SHP77 treated with DMSO at 0.1 percent for 48 hours (cell line): ENCODE measurements at places on chromosomes 5 and 9.

DNA sequence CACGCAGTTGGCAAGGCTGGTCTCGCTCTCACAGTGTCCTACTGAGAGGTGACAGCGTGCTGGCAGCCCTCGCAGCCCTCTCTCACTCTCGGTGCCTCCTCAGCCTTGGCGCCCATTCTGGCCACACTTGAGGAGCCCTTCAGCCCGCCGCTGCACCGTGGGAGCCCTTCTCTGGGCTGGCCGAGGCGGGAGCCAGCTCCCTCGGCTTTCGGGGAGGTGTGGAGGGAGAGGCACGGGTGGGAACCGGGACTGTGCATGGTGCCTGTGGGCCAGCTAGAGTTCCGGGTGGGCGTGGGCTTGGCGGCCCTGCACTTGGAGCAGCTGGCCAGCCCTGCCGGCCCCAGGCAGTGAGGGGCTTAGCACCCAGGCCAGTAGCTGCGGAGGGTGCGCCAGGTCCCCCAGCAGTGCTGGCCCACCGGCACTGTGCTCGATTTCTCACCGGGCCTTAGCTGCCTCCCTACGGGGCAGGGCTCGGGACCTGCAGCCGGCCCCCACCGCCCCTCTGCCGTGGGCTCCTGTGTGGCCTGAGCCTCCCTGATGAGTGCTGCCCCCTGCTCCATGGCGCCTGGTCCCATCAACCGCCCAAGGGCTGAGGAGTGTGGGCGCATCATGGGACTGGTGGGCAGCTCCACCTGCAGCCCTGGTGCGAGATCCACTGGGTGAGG, 15.7 kb upstream of the RNF180 start:
- DNase-seq, result no peak

DNA sequence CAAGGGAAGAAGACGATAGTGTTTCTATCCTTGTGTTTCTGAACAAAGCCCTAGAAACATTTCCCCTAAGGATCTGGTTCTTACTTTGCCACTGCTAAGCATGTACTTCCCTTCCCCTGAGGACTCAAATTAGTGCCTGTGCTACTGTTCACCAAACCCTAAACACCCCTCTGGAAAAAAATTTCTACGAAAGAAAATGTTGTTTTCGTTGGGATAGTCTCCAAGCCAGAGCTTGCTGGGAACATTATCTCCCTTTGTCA, 294.6 kb downstream of the BNC2 start:
- DNase-seq, result no peak

GRCh38 chr5:138543730-138544104, 681 bp upstream of the ETF1 start:
- no peak for DNase-seq

GRCh38 chr5:561408-561807, 37.2 kb upstream of the SLC9A3 start:
- DNase-seq, result no peak

- DNase-seq, result peak; percentile 43
Observed at GRCh38 chr5:112848116-112848811, 12.8 kb upstream of the SRP19 start.

- DNase-seq, result no peak
Observed at GRCh38 chr9:136882109-136882946, 4.0 kb upstream of the TRAF2 start.

GRCh38 chr5:3347741-3348140, 247.9 kb upstream of the IRX1 start:
- DNase-seq, result no peak

DNA sequence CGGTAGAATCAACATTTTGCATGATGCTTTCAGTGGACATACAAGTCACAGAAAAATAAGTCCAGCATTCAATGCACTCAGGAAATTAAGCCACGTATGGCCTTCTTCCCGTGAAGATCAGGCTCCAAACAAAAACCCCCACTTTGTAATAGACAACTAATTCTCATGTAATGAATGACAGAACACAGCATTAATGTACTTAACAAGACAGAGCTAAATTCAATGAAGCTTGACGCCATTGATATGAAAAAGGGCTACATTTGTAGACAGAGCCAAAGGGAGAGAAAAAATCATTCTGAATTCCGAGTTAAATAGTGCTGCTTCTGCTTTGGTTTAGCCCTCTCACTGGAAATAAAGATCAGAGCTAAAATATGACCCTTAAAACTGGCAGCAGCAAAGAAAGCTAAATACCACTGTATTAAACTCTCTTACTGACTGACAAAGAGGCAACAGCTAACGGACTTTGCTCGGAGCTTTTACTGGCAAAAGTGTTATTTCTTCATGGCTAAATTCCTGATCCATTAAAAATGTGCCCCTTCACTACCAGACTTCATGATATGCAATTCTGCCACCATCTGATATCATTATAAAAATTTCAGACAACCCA, 250.5 kb downstream of the BNC2 start:
- DNase-seq, result no peak

DNA sequence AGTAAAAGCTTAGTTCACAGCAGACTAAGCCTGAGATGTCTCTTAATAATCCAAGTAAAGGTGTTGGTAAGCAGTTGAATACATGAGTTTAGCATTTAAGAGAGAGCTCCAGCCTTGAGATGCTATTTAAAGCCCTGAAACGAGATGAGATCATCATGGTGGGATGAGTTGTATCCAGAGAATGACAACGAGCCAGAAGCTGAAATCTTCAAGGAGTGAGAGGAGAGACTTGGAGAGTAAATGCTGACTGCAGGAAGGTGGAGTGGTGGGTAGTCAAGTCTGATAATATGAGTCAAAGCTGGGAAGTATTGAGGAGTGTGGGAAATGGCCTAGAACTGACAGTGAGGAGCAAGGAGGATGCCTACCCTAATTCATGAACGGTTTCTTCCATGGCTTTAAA, 53.7 kb downstream of the PLAC8L1 start:
- no peak for DNase-seq

- no peak for DNase-seq
Observed at GRCh38 chr5:120419127-120419526, 45.0 kb upstream of the PRR16 start.

- DNase-seq, result no peak
Observed at GRCh38 chr9:91415290-91415689, 8.3 kb downstream of the NFIL3 start.

- DNase-seq, result no peak
Observed at GRCh38 chr5:124207118-124207517, 539.3 kb downstream of the ZNF608 start.

DNA sequence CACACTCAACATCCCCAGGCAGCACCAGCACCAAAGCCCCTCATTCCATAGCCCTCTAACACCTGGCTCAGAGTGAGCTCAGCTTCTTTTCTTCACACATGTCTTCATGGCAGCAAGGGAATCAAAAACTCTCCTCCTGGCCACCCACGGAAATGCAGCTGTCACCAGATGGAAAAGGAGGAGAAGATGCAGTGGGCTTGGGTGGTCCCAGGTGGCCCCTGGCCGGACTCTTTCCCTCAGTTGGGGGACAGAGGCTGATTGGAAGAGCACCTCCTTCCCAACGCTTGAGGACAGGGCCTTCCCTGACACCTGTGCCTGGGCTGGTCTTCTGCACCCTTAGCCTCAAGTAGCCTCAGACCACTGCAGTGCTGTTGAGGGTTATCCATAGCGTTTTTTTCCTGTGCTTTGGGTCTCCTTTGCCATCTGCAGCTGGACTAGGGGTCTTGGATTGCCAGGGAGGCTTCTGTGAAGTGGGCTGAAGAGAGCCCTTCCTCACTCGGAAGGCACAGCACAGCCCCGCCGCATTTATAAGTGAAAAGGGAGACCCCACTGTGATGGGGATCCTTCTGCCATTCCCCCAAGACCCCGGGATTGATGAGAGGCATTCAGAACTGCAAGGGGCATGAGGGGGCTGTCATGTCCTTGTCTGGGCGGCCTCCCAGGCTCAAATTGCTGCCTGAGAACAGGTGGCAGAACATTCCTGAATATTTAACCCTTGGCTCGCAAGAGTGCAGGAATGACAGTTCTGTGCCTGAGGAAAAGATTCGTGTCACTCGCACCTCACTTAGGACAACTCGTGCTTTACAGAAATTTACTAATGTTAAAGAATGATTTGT, 200.0 kb downstream of the AUH start:
- DNase-seq, result no peak

- DNase-seq, result no peak
Observed at GRCh38 chr5:151198861-151199260, 25.0 kb downstream of the CCDC69 start.

GRCh38 chr9:135896626-135897025, 10.7 kb downstream of the CAMSAP1 start:
- DNase-seq, result no peak

GRCh38 chr5:139306628-139307379, 13.3 kb downstream of the MATR3 start:
- DNase-seq, result no peak

DNA sequence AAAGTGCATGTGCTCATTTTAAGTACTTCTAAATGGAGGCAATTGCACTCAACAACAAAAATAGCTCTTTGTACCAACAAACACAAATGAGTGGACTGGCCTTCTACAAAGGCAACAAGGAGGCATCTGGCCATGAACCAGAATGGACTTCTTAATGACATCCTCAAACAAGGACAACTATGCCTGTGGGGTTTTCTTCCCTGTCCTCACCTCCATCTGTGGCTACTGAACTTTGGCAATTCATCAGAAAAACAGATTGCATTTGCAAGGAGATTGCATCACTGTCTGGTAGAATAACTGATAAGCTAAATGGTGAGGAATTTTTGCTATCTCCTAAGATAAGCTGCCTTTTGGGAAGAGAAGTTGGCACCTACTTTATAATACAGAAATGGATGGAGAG, 447.3 kb upstream of the CCNG1 start:
- DNase-seq, result no peak

- DNase-seq, result no peak
Observed at GRCh38 chr9:38227656-38228055, 158.6 kb upstream of the SHB start.

DNA sequence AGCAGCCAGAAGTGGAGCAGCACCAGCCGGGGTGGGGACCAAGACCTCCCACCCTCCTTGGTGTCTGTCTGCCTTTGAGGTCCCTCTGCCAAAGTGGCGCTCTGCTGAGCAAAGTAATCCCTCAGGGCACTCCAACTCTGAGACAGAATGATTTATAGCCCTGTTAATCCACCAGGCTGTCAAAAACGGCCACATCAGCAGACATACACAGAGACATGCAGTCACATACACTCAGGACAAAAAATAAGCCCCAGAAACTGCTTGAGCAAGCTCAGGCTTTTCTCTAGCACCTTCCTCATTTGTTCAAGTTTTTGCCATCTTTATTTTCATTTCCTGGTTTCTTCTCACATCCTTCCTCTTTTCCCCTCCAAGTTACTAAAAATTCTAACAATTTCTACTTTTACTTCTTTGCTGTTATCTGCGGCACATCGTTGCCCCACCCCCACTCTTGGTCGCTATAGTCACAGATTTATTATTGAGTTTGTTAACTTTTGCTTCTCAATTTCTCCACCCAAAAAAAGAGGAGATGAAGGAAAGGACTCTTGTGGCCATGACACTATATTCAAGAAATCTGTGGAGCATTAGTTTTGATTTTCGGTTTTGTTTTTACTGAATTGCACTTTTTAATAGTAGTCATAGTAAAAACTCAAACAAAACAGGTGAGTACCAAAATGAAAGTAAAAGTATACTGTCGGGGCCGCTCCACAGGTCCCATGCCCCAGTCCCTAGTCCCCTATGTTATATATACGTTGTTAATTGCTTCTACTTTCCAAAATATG, 17.4 kb upstream of the ADRB2 start:
- no peak for DNase-seq

DNA sequence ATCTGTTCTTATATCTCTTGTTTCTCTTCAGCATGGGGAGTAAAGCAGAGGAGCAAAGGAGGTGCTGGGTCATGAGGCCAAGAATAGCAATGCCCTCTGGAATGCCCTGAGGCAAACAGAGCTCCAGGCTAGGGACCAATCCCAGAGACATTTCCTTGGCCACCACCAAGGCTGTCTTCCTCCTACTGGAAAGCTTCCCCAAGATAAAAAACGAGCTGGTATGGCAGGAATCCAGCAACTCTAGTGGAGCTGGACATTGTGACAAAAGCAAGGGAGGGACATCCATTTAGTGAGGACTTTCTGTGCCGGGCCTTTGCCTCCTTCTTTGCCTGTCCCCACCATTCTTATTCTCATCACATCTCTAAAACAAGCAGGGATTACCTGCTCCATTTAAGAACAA, 161.6 kb downstream of the ASTN2 start:
- no peak for DNase-seq

DNA sequence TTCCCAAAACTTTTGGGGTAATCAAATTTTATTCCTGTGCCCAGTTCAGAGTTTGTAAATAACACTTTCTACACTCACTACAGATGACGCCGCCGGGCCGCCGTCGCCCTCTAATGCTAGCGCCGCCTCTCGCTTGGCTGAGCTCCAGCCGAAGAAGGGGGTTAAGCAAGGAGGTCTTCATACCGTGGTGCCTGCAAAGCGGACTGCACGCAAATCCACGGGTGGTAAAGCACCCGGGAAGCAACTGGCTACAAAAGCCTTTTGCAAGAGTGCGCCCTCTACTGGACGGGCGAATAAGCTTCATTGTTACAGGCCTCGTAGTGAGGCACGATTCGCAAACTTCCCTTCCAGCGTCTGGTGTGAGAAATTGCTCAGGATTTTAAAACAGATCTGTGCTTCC, 280.4 kb downstream of the MEF2C start:
- no peak for DNase-seq

- DNase-seq, result no peak
Observed at GRCh38 chr5:158382473-158382872, 523.5 kb upstream of the CLINT1 start.

GRCh38 chr9:132800038-132800648, 77.9 kb downstream of the AK8 start:
- DNase-seq, result peak; percentile 31

- no peak for DNase-seq
Observed at GRCh38 chr5:75524071-75524470, 12.4 kb downstream of the POLK start.

DNA sequence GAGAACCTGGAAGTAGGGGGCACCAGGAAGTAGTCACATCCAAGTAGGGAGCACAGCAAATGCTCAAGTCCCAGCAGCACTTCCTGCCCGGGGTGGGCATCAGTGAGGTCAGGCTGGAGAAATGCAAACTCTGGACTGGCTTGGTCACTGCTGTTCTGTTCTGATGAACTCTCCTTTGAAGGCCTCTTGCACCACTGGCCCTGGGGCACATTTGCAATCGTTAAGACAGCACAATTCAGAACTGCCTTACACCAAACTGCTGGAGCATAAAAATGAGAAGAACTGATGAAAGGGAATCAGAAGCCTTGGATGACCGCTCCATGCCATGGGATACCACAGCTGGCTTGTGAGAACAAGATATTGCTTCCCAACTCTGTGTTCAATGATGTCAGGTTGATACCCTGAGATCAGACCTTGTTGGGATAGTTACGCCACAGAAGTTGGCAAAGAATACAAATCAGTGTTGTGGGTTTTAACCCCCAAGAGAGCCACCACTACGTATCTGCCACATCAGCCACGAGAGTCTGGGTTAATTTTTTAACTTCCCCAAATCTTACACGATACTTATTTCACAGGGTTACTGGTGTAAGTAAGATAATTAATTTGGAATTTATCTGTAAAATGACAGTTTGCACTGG, 42.3 kb upstream of the ZSWIM6 start:
- DNase-seq, result no peak

GRCh38 chr9:16670791-16671190, 199.7 kb downstream of the BNC2 start:
- DNase-seq, result no peak

- DNase-seq, result no peak
Observed at GRCh38 chr5:8550921-8551320, 682.0 kb downstream of the MTRR start.

GRCh38 chr5:75048457-75048953, 3.9 kb downstream of the GCNT4 start:
- DNase-seq, result no peak

- DNase-seq, result no peak
Observed at GRCh38 chr9:102507044-102507687, 488.0 kb upstream of the CYLC2 start.
